ENCODE measurements at places on chromosomes 7 and 10.

DNA sequence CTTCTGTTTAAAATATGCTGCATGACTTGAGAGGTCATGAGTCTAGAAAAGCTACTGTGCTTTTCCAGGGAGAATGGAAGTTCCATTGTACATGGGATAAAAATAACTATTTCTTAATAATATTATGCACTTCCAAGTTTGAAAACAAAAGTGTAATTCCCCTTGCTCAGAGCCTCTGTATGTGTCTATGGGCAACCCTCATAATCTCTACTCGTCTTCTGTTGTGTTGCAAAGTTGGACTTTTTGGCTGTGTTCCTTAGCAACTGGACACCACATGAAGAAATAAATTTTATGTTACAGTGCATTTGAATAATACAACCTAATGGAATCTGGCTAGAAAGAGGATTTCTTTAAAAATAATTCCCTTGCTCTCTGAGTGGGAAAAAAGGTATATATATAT is 242.6 kb downstream of the TWIST1 start:
- DNase-seq = no peak

DNA sequence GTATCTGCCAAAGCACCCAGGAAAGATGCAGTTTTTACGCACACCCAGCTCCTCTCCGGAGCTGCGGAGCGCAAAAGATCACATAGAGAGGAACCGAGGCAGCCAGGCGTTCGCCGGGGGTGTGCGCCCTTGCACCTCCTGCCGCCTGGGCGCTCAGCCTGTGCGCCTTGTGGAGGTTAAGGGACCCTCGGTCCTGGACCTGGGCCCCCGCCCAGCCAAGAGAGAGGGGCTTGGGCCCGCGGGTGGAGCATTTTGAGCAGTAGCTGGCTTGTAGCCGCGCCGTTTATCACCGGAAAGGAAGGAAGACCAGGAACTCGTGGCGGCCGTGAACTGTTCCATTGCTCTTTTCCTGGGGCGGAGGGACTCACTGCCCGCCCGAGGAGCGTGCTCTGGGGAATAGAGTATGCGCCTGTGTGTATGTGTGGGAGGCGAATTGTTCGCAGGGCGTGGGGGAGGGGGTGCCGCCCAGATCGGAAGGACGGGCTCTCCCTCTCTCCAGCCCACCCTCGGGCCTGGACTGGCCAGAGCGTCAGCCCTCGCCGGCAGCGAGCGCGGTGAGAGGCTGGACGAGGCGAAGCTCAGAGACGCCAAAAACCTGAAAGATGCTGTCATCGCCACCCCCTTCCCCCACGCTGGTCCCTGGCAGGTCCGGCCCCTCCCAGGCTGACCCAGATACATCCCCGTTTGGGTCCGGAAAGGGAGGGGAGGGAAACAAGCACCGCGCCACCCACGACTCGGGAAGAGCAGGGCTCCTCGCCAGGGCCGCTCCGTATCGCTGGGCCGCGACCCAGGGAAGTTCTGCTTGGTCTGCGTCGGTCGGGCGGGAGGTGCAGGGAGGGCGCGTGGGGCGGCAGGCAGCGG is 1.2 kb upstream of the WNT2 start:
- DNase-seq = peak; percentile 13

DNA sequence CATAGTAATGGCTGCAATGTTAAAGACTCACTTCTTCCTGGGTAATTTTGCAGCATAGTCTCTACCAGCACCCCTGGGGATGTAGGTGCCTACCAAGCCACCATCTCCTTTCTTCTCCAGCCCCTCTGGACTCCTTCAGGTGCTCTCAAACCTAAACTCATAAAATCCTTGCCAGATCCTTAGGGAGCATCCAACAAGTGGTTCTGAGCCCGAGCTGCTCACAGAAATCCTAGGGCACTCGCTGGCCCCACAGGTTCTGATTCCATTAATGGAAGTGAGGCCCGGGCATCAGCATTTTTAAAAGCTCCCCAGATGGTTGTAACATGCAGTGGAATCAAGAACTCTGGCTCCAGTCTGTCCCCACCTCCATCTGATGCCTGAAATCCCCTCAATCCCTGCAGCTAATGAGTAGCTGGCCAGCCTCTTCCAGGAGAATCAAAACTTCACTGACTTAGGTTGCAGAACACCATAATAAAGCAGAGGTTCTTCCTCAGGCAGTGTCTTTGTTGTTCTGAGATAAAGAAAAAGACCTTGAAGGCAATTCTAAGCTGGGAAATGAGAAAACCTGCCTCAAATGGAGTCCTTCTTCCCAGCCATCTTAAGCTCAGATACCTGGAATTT is 336.8 kb downstream of the KCNMA1 start:
- DNase-seq = no peak

DNA sequence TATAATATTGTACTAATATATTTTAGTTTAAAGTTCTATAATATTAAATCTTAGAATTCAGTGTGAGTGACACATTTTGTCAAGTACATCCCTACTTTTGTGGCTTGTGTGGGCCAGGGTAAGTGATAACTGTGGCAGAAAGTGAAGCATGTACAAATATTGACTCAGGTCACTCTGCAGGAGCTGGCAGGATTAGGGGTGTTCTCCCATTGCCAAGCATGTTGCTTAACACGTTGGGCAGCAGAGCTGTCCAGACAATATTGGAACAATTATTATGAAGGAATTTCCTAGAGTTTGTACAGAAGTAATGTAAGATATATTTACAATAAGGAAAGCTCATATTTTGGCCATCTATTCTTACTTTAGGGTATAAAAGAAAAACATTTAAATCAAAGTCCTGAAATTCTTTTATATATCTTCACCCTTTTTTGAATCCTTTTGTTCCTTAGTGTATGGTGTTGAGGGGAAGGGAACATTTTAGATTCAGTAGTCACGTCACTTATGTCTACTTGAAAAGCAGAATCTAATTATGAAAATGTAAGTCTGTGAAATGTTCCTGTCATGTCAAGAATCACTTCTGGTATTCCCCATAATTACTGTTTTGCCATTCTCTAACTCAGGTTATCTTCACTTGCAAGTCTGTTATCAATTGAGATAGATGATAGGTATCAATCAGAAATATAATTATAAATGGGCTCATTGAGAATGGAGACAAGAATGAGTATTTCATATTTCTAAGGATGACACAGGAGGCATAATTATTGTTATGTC is 4.0 kb downstream of the HDAC9 start:
- no peak for DNase-seq

DNA sequence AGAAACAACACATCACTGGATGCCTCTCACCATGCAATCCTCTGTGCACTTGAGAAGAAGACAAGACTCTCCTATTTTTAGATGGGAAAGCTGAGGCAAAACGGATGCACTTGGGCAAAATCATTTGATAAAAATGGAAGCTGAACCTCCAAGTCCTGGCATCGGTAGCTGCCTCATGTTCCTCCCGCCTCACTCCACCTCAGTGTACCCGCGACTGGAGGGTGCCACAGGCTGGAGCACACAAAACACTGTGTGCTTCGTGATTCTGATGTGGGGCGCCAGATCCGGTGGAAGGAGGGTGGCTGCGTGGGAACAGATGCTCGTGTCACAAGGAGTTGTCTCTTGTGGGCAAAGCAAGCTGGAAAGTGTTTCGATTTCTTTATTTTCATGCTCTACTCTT is 41.3 kb downstream of the TAS2R41 start:
- DNase-seq = no peak

DNA sequence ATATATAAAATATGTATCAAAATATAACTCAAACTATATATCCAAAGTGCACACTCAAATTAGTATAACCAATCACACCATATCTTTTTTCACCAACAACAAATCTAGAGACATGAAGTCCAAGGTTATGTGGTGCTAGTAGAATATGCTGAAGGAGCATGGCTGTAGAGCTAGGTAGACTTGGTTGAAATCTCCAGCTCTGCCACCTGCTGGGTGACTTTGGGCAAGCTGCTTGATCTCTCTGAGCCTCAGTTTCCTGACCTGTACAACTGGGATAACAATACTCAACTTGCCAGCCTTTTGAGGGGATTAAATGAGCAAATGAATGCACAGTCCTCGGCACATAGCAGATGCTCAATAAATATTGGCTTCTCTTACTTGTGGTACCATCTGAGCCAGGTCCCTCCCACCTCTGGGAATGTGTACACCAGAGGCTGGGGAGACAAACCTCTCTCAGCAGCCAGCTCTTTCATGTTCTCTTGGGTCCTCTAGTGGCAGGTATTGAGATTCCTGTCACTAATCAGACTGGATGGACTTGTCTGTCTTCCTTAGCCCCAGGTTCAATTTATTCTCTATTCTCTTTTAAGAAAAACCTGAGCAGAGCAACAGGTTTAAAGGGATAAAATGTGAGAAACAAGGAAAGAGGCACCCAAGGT is 94.3 kb upstream of the PDE1C start:
- DNase-seq = no peak

DNA sequence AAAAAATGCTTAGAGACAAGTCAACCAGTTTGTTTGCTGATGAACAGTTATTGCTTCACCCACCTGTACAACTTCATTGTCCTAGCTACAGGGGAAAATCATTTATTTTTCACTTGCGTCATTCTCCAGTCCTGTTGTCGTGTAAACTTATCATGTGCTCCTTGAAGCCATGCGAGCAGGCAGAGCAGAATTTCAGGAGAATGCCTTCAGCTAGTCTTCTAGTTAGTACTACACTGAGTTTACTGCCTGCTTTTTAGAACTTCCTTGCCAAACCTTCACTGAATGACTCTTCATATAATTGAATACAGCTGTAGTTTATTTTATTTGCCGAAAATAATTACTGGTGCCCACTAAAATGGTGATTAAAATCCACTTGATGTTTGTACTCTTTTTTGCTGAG is 15.6 kb downstream of the RPA3 start:
- DNase-seq = no peak

- DNase-seq = no peak
These were observed 5.8 kb upstream of the RP9 start for GRCh38 chr7:33114976-33115375.

- peak; percentile 59 for DNase-seq
These were observed 13.9 kb downstream of the TSPAN14 start for GRCh38 chr10:80468002-80468401.

DNA sequence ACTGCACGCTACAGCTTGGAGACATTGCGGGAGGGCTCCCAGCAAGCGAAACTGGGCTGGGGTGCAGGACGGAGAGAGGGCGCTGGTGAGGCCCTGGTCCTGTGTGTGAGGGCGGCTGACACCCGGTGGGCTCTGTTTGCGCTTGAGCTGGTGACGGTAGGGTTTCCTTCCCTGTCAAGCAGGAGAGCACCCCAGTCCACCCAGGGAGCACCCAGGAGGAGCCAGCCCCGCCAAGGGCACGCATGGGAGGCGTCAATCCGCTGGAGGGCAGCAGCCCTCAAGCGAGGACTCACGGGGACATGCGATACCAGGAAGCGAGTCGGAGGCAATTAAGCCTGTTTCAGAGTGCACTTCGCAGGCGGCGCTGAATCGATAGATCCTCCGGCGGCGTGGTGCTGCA is 109.4 kb downstream of the MAD1L1 start:
- no peak for DNase-seq

DNA sequence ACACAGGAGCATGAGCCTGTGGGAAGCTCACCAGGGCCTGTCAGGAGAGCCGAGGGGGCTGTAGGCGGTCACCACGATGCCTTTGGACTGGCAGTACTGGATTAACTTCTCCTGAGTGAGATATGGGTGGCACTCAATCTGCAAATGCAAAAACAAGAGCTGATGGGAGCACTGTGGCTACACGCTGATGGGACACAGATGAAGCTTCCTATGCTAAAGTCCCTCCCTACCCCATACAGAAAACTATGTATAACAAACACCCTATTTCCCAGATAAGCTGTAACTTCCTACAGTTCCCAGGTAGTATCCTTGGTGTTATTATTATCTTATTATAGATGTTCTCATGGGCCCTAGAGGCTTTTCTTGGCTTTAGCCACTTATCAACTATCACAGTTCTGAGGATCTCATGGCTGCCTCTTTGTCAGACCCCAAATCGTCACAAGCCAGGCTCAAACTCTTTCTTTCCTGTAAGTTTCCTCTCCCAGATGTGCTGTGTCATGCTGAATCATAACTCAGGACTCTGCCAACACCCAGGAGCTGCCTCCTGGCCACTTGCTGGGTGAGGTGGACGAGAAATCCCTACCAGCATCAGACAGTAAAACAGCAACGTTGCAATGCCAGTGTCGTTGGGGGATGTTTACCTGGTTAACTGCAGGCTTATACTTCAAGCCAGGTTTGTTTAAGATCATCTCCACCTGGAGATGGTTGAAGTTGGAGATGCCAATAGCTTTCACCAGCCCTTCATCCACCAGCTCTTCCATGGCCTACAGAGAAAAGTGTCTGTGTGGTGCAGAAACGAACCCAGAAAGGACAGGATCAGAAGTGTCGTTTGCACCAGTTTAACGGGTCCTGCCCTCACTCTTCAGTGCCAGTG is 10.3 kb downstream of the AKR1B1 start:
- DNase-seq = no peak

DNA sequence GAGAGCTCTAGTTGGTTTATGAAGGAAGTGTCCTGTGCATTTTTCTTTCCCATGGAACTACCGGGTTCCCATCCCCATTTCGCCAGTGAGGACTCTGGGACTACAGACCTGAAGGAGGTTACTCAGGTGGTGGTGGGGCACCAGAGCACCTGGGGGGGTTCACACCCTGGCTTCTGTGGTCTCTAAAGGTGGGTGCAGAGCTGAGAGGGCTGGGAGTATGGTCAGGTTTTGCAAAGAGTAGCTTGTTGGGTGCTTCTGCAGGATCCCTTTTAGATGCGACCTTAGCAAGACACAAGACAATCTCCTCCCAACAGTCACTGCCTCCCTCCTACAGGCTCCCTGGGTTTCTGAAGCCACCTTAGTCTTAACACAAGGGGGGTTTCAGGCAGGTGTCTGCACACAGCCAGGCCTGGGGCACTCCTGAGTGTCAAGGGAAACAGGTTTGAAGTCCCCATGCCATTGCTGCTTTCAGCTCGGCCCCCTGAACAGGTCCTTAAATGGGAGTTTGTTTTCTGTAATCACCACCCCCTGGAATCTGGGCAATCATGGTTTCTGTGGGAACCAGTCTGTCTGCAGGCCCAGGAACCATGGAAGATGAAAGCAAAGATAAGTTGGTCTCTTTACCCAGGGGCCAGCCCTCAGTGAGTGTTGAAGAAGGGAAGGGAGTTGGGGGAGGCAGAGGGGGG is 9.9 kb upstream of the CXCL12 start:
- no peak for DNase-seq

GRCh38 chr7:50327443-50327842 is 22.9 kb downstream of the IKZF1 start:
- no peak for DNase-seq

DNA sequence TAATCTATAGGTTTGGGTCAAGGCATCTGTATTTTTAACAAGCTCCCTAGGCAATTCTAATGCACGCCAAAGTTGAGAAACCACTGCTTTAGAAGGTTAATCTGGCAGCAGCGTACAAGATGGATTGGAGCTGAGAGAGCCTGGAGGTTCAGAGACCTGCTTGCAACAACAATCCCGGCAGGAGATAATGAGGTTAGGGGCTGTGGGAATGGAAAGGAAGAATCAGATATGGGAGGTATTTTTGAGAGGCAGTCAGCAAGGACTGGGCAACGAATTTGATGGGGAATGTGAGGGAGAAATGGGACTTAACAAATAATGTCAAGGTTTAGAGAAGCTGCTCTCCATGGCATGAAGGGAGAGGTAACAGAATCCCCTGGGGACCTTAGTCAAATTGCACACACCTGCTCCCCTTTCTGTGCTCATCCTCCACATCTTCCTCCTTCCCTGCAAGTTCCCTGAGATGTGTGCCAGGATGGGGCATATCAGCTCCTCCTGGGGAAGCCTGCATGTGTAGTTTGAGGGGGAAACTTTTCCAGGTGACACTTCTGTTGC is 731.0 kb upstream of the GALNT17 start:
- DNase-seq = no peak
